NCI-H460 (cell line): ENCODE measurements at places on chromosomes 13 and 19. TPM values are rescaled to one million over a fixed set of nuclear protein-coding genes. Genes with fewer than 3 reads are reported as not detected.

- no peak for DNase-seq
Measured at GRCh38 chr19:5672708-5673459, 7.4 kb downstream of the MICOS13 start.

GRCh38 chr13:106507560-106508274, 27.7 kb downstream of the EFNB2 start:
- DNase-seq = peak; percentile 69

DNA sequence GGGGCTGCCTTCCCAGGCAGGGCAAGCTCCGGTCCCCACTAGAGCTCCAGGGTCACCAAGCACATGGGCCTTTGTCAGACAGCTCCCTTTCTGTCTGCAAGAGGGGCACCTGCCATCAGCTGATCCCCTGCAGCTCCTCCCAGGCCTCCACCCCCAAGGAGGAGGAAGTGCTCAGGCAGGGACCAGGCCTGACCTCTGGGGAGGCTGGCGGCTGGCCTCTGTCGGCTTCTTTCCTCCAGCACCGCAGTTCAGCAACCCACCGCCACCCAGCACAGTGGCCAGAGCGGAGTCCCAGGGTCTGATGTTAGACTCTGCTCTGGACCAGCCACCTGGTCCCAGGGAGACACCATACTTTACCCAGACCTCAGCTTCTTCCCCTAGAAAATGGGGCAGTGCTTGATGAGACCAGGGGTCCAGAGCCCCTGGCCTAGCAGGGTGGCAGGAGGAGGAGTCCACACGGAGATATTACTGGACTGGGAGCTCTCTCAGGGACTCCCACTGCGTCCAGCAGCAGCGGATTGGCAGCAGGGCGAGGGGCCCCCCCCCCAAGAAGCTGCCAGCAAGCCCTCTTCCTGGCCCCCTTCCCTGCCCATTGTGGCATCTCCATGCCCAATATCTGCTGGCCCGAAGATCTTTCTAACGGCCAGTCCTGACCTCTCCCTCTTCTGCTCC, 24.1 kb downstream of the NKPD1 start:
- DNase-seq = no peak

GRCh38 chr19:269241-269640, 22.0 kb downstream of the PLPP2 start:
- DNase-seq = no peak

GRCh38 chr13:44463759-44464158, 90.1 kb downstream of the SERP2 start:
- DNase-seq = no peak

DNA sequence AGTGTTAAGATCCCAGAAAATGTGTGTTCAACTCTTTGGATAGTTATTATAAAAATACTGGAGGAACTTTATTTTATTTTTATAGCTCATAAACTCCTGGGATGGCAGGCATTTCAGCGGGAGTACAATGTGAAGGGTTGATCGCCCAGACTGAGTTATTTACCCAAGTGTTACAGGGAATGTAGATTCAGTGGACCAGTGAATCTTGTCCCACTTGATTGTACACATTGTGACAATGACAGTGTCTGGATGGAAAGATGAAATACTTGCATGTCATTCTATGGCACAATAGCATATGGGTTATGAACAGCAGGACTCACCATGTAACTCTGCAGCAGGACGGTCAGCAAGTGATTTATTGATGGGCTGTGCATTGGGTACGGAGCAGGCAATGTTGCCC, 20.3 kb downstream of the OLFM4 start:
- DNase-seq = no peak

DNA sequence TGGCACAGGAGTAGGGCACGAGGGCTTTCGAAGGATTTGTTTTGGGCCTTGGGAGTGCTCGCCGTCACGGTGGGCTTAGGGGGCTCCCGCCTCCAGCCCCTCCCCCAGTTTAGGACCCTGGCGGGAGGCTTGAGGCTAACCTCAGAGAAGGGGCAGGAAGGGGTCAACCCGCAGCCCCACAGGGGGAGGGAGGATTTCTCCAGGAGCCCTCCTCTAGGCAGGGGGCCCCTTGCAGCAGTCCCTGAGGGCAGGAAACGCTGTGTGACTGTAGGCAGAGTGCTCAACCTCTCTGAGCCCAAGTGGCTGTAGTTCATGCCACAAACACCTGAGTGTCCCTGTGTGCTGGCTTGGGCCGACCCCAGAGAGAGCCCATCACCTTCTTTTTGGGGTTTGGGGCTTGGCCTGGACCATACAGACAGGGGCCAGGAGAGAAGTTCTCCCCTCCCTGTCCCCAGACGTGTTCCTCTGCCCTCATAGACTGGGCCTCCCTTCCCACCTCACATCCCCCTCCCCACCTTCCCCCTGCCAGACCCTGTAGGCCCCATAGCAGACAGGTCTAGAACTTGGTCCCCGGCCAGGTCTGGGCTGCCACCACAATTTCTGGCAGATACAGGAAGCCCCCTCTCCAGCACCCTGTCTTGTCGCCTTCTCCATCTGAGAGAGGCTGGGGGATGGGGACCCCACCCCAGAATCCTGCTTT, 8.1 kb downstream of the ISYNA1 start:
- DNase-seq = no peak

DNA sequence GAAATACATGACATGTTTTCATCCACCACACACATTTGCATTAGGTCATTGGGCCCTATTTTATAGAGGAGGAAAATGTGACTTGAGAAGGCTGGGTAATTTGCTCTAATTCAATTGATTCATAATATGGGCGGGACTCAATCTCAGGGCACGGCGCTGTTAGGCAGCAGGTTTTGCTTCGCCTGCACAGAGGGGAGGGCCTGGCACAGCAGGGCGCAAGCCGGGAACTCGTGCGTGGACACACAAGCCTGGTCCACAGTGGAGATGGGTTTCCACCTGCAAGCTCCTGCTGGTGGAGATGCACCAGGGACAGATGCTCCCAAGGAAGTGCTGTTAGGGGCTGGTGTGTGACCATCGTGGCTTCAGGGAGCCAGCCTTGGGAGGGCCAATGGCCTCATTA, 58.4 kb upstream of the MTIF3 start:
- DNase-seq = no peak

Gene PDX1
- 0.12 TPM in 1 of 2 replicates, not detected in the other for total RNA-seq

Gene ZFR2
- total RNA-seq = not detected in 2 replicates

Gene RNF113B
- not detected in 2 replicates for total RNA-seq

Gene CEACAM8
- not detected in 2 replicates for total RNA-seq

Gene OR4F17
- total RNA-seq = not detected in 2 replicates

Gene LILRA1
- total RNA-seq = not detected in 2 replicates

Gene SIGLEC8
- total RNA-seq = not detected in 2 replicates

Gene MIR17HG
- total RNA-seq = 9.8 and 13.6 TPM in 2 replicates

Gene LRRC8E
- 4.6 and 5.2 TPM in 2 replicates for total RNA-seq

Gene NLRP9
- not detected in 2 replicates for total RNA-seq

Gene ZNF814
- total RNA-seq = 2.1 and 2.5 TPM in 2 replicates
